Right lung (tissue), 10 donors: ENCODE measurements at places on chromosomes 4 and X. TPM values are rescaled to one million over a fixed set of nuclear protein-coding genes. Genes with fewer than 3 reads are reported as not detected.

GRCh38 chr4:76767983-76768382 lies 130.0 kb downstream of the SOWAHB start:
- DNase-seq: no peak

DNA sequence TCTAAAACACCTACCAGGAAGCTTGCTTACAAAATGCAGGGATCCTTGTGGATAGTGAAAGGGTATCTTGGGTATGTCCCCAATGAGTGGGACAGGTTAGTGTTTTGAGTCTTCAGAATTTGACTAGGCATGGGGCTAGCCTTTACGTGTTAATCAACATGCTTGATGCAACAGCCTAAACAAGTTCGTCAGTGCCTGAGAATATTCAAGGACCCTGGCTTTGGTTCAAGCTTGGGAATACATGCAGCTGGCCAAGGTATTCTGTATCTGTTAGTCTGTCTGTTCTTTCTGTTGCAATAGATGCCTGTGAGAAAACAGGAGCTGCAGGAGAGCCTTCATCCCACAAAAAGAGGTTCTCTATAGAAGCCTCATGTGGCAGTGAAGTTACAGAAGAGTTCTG lies 149.5 kb downstream of the CCNG2 start:
- DNase-seq: no peak

GRCh38 chrX:39439906-39440798 lies 638.9 kb downstream of the MID1IP1 start:
- DNase-seq: no peak

DNA sequence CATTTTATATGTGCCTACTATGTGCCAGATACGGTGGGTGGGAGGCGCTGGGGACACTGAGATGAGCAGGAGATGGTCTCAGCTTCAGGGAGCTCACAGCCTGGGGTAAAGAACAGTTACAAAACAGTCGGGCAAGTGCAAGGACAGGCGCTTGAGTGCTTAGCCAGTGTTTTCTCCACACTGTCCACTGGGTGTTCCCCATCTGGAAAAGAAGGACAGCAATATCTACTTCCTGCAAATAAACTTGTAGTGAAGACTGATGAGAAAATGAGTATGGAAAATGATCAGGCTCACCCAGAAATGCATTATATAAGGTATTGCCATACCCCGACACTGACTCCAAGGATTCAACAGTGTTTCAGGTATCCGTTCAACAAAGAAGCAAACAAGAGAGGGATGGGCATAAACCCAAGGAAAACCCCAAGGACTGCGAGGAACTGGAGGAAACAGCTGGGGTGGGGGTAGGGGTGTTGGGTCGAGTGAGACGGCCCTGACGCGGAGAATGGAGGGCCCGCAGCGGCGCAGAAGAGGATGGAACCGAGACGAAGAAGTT lies 835 bp downstream of the TMEM185A start:
- no peak for DNase-seq

- peak; percentile 31 for DNase-seq
Measured at GRCh38 chrX:148049441-148049840, 68.3 kb downstream of the FMR1NB start.

GRCh38 chrX:154855256-154855655 lies 20.8 kb upstream of the SMIM9 start:
- no peak for DNase-seq

DNA sequence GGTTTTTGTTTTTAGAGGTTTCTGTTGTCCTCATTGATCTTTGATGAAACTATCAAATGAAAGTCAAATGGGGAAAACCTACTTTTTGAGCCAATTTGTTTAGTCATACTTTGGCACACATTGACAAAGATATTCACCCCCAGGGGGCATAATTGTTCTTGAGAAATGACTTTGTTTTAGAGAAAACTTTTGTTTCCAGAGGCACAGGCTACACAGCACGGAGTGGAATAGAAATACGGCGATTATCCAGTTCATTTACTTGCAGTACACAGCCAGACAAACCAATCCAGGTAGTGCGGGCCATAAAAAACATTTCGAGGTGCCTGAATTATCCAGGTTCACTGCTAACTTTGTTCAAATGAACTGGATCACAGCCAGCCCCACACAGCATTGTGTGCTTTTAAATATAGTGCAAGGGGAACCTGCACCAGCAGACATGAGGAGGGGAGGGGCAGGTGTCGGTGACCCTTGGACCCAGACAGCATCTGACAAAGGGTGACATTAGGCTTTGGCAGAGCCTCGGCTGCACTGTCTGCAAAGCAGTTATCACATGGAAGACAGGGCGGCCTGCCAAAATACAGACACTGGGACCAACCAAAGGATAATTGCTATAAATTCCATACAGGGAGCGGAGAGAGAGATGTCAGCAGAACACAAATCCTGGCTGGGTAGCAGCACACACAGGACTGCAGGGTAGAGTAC lies 179.6 kb upstream of the NOCT start:
- DNase-seq: no peak

DNA sequence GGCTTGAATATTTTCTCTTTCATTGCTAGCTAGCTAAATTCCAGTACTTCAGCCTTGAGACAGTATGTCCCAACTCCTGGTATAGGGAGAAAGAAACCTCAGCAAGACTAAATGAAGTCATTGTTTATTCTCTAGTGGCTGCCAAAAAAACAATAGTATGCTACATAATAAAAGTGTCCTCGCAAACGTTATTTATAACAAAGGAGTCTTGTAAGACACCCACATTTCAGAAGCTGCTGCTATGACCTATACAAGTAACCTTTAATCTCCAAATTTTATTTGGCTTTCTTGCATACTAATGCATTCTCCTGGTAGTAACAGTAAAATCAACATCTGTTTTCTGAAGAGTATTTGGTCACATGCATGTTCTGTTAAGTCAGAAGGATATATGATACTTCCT lies 28.8 kb downstream of the NEK1 start:
- DNase-seq: no peak

- DNase-seq: no peak
Measured at GRCh38 chr4:151321586-151321985, 3.8 kb downstream of the SH3D19 start.

GRCh38 chr4:104971462-104971861 lies 175.2 kb upstream of the TET2 start:
- no peak for DNase-seq

The NKX6-1 gene
- polyA plus RNA-seq: not detected

The CLDN22 gene
- 0.95 TPM for polyA plus RNA-seq

The TXK gene
- polyA plus RNA-seq: 5.3 TPM

The UGT2B7 gene
- 16.5 TPM for polyA plus RNA-seq

The FRAS1 gene
- polyA plus RNA-seq: 45.6 TPM

The C4orf50 gene
- polyA plus RNA-seq: not detected

The FAM184B gene
- polyA plus RNA-seq: 0.22 TPM
